ENCODE measurements at places on chromosomes 6 and 20. TPM values are rescaled to one million over a fixed set of nuclear protein-coding genes. Genes with fewer than 3 reads are reported as not detected.

The PACSIN1 gene
- 5.9 TPM for polyA plus RNA-seq

The C20orf204 gene
- polyA plus RNA-seq, result 0.96 TPM

The ADTRP gene
- polyA plus RNA-seq, result 0.08 TPM

The EDEM2 gene
- polyA plus RNA-seq, result 15.2 TPM

The RHAG gene
- not detected for polyA plus RNA-seq

The GNAS-AS1 gene
- 5.4 TPM for polyA plus RNA-seq

The SEMG1 gene
- 0.64 TPM for polyA plus RNA-seq

The MDFI gene
- polyA plus RNA-seq, result 78.9 TPM

The HLA-DRB1 gene
- polyA plus RNA-seq, result 7.2 TPM

The PRL gene
- polyA plus RNA-seq, result not detected

The GSTA2 gene
- 0.05 TPM for polyA plus RNA-seq

The ZFP57 gene
- 0.85 TPM for polyA plus RNA-seq

The PHACTR1 gene
- polyA plus RNA-seq, result 3.9 TPM

The TFAP2D gene
- not detected for polyA plus RNA-seq

The SLC26A8 gene
- 0.57 TPM for polyA plus RNA-seq

The HDGFL1 gene
- not detected for polyA plus RNA-seq

The TFAP2C gene
- polyA plus RNA-seq, result 2.8 TPM

The EGFL8 gene
- polyA plus RNA-seq, result 8.6 TPM

The SEL1L2 gene
- polyA plus RNA-seq, result not detected

The STX7 gene
- 5.7 TPM for polyA plus RNA-seq

The TRIM15 gene
- polyA plus RNA-seq, result 0.18 TPM

The CLPSL1 gene
- 0.88 TPM for polyA plus RNA-seq

The SNX21 gene
- 15.8 TPM for polyA plus RNA-seq

The MICB gene
- 25.3 TPM for polyA plus RNA-seq

The C6orf52 gene
- polyA plus RNA-seq, result 3.1 TPM

The RSPH4A gene
- polyA plus RNA-seq, result 0.38 TPM

The RCAN2 gene
- 5.0 TPM for polyA plus RNA-seq

The TUBB1 gene
- not detected for polyA plus RNA-seq

The SLA2 gene
- polyA plus RNA-seq, result 0.17 TPM

The MTFR2 gene
- polyA plus RNA-seq, result 10.7 TPM

The CNKSR3 gene
- 1.2 TPM for polyA plus RNA-seq

The MCM8 gene
- polyA plus RNA-seq, result 5.0 TPM

The TNXB gene
- polyA plus RNA-seq, result 6.5 TPM

The ISM1 gene
- polyA plus RNA-seq, result 0.62 TPM

The MROH8 gene
- 0.86 TPM for polyA plus RNA-seq
